ENCODE measurements at places on chromosomes 3 and 15. TPM values are rescaled to one million over a fixed set of nuclear protein-coding genes. Genes with fewer than 3 reads are reported as not detected.

The GOLGA8K gene
- polyA plus RNA-seq = 0.22 TPM

The RHCG gene
- polyA plus RNA-seq = 3.2 TPM

The MUSTN1 gene
- 128 TPM for polyA plus RNA-seq

The IL12A gene
- polyA plus RNA-seq = 0.10 TPM

The GOLGA8J gene
- polyA plus RNA-seq = not detected

The PRRT3 gene
- 2.5 TPM for polyA plus RNA-seq

The RBMS3 gene
- polyA plus RNA-seq = 8.7 TPM

The TAGLN3 gene
- polyA plus RNA-seq = 42.4 TPM

The CHL1 gene
- 0.80 TPM for polyA plus RNA-seq

The SLC24A5 gene
- not detected for polyA plus RNA-seq

The RBSN gene
- 5.7 TPM for polyA plus RNA-seq

- peak; percentile 51 for DNase-seq
Observed at GRCh38 chr3:32143849-32144757, 37.7 kb downstream of the GPD1L start.

- peak; percentile 44 for DNase-seq
Observed at GRCh38 chr3:134650431-134651346, at the start of gene KY. KY (minus strand) TSS chr3:134651022; CDS start chr3:134650960, 62 bp downstream.

DNA sequence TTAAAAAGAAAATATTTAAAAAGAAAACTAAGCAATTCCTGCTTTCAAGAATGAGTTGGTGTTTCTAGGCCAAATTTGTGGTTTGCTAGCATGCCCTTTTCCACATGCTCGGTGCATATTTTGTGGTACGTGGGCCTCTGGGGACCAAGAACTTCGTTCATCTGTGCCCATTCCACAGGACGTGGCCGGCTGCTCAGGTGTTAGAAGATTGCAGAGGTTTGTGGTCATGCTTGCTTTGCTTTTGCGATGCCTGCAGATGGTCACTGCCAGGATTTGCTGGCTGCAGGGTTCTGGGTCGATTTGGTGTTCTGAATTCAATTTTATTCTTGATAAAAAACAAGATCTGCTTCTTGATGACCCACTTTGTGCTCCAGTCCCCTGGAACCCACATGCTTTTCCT, 7.5 kb downstream of the PSTPIP1 start:
- no peak for DNase-seq

DNA sequence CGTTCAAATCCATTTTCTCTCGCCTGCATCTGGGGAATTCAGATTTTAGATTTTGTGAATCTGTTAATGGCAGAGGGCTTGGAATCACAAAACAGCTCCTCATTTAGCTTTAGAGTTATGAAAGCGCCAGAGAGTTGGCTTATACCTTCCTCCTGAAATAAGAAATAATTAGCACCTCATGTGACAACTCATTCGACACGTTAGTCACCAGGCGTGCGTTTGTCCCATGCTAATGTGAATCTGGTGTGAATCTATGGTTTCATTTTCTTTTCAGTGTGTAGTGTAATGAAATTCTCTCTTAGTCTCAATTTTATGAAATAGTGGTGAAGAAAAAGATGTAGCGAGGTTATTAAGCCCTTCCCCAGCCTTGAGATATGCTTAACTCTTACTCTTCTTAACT, 89.4 kb downstream of the EDEM1 start:
- DNase-seq = no peak

GRCh38 chr3:101639280-101639963, 37.5 kb downstream of the ZBTB11 start:
- no peak for DNase-seq

GRCh38 chr3:57785446-57785845, 29.3 kb downstream of the SLMAP start:
- no peak for DNase-seq

DNA sequence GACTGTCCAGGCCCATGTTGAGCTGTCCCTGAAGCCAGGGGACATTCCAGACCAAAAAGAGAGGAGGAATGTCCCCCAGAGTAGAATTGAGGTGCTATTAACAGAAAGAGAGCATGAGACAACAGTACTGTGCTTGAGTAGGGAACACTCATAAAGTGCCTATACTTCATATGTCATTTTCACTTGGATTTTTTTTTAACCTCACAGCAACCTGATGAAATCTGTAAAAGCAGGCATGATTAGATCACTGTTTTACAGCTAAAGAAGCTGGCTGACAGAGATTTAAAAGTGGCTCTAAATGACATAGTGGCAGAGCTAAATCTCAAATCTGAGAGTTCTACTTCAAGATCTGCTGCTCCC, 18.8 kb downstream of the PODXL2 start:
- no peak for DNase-seq

DNA sequence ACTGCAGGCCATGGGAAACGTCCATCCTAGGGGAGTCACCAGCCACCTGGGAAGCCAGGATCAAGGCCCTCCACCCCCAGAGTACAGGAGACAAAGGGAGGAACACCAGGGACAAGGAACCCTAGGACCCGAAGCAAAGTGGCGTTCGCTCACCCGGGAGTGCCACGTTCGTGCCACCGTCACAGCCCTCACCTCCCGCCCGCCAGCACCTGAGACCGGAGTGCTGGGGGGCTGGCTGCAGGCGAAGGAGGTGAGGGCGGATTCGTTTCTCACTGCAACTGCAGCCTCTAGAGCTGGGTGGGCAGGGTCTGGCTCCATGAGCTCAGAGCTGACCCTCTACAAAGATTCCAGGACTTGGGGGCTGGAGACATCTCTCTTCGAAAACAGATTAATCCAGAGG, 26.3 kb downstream of the ZDHHC19 start:
- DNase-seq = no peak

DNA sequence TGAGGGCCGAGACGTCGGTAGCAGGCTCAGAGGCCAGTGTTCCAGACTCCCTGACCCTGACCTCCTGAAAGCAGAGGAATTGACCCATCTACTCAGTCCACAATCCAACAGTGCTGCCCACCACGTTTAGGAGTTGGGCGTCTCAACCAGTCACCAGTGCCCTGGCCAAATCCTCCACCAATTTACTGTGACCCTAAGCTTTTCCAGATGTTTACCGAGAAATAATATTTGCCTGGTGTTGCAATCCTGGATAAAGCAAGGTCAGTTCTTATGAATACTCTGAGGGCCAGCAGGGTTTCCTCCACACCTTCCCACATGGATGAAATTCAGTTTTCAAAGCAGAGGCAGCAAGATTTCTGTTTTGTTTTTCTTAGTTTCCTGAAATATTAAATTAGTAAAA, 7.5 kb upstream of the APOD start:
- no peak for DNase-seq

- no peak for DNase-seq
Observed at GRCh38 chr3:102599819-102600576, 165.2 kb downstream of the ZPLD1 start.

DNA sequence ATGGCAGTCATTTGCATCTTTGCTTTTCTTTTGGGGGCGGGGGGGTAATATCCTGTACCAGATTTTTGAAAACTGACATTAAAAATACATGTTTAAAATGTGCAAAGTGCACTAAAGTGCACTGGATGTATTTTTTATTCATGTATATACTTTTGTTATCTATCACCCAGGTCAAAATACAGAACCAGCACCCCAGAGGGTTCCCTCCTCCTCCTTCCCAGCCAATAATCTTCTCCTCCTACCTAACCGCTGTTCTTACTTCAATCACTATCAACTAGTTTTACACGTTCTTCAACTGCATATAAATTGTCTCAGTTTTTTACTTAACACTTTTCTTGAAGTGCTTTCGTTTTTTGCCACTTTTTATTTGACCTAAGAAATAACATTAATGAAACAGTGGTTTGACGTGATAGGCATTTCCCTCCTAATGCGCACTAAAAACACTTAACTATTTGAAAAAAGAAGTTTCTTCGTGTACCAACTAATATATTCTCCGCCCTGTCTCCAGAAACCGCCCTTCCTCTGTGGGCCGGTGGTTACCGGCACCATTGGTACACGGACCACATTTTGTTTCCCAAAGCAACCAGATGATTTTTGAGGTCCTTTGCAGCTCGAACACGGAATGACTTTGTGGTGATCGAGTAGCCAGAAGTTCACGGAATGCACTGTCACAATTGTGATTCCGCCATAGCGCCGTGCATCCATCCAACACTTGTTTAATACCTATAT, 836 bp upstream of the AKAP13 start:
- peak; percentile 26 for DNase-seq

- no peak for DNase-seq
Observed at GRCh38 chr3:50262778-50263177, 6.2 kb upstream of the SEMA3B start.

GRCh38 chr3:130341388-130341787, 4.1 kb upstream of the COL6A5 start:
- DNase-seq = no peak

GRCh38 chr3:58307639-58308215, 1.4 kb downstream of the HTD2 start:
- DNase-seq = peak; percentile 50

- DNase-seq = no peak
Observed at GRCh38 chr3:133745981-133746711, at the start of gene TF. TF (plus strand) TSS chr3:133746393; CDS start chr3:133746441, 48 bp downstream.

- DNase-seq = no peak
Observed at GRCh38 chr3:97820780-97821179, 1.0 kb upstream of the CRYBG3 start.

DNA sequence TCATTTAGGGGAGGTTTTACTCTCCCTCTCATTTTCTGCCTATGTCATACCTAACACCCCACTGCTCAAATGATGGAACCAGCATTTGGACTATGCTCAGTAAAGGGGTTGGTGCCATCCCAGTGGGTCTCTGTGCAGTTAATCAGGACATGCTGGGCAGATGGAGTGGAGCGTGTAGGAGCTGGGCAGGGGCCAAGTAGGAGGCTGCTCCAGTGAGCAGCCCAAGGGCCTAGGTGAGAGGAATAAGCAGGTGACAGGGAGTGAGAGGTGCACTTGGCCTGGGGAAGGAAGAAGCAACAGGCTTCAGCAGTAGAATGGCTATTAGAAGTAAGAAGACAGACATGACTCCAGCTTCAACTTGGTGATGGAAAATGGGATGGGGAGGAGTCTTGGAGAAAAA, 72.2 kb downstream of the EPHB1 start:
- no peak for DNase-seq

- DNase-seq = peak; percentile 57
Observed at GRCh38 chr3:151838574-151839312, 24.8 kb downstream of the AADAC start.

DNA sequence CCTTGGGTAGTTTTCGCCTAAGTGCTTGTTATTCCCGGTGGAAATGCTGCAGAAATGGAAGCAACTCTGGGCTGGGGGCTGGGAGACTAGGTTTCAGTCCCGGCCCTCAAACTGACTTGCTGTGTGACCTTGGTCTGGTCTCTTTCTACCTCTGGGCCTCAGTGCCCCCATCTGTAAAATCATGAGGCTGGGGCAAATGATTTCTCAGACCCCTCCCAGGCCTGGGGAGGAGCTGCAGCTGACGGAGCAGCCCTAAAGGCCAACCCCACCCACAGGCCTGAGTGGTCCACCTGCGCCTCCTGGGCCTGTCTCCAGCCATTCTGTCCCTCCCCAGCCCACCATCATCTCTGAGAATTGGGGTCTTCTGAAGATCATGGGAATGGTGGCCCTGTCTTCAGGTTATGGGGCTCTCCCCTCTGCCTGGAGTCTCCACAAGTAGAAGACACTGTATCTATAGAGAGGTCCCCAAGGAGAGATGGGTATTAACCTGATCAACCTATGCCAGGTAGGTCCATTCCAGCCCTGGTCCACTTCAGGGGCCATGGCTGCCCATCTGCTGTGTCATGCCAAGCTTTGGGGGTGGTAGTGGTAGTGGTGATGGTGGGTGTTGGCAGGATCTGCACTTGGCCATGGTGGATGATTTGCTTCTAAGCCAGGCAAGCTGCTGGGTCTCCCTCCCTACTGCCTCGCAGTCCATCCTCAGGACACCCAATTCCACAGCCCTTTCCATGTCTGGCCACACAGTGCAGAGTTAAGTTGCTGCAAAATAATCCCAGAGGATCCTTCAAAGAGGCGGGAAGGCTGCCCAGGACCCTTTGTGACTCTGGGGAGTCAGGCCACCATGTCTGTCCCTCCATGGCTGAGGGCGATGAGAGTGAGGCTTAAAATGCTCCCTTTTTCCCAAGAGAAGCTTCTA, 46.0 kb downstream of the ITGA11 start:
- peak; percentile 42 for DNase-seq

DNA sequence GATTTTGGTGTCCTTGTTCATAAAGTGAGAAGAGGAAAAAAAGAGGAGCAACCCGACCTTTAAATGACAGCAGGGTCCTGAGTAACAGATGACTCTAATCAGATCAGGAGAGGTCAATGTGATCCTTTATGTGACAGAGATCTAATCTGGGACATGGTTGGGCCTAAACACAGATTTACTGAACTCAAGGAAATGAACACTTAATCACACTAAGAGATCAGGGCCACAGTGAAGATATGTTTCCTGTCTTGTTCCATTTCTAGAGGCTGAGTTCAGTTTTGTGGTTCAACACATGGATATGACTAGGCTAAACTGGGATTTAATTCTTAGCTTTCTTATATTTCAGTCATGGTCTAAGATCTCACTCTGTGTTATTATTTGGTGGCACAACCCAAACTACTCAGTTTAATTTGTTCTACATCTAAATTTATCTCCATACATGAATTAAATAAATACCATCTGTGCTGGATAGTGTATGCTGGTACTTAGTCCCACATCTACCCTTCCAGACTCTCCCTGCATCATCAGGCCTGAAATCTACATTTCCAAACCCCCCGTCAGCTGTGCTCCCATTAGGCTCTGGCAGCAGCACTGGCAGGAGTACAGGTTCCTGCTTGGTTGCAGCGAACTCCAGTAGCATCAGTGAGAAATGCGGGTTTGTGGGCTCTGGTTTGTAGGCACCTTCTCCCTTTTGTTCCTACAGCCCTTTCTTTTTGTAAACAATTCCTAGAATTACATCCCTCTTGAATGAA, 22.6 kb downstream of the SFMBT1 start:
- DNase-seq = no peak

GRCh38 chr3:28188686-28189085, 52.7 kb upstream of the CMC1 start:
- no peak for DNase-seq

- DNase-seq = no peak
Observed at GRCh38 chr3:48708481-48708889, 8.5 kb downstream of the IP6K2 start.

DNA sequence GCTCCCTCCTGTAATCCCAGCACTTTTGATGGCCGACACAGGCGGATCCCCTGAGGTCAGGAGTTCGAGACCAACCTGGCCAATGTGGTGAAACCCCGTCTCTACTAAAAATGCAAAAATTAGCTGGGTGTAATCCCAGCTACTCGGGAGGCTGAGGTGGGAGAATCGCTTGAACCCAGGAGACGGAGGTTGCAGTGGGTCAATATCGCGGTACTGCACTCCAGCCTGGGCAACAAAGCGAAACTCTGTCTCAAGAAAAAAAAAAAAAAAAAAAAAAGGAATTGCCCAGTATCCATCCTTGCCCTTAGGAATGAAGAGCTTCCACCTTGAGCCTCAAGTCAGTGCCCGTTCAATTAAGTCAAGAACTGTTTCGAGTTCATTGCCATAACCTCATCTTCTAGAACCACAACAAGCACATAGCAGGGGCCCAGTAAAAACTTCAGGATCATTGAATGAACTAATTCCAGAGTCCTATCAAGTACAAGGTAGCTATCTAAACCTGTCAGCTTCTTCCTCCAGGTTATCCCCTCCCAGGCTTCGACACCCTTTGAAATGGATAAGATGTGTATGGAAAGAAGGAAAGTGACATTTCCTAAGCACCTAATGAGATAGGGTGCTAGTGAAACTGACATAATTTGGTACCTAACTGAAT, 826 bp downstream of the DBR1 start:
- no peak for DNase-seq

GRCh38 chr3:6743067-6743720, 117.7 kb upstream of the GRM7 start:
- DNase-seq = no peak

- DNase-seq = no peak
Observed at GRCh38 chr3:144106970-144107369, 135.3 kb downstream of the DIPK2A start.

GRCh38 chr3:120743556-120744195, 1.1 kb downstream of the GTF2E1 start:
- DNase-seq = peak; percentile 57
